CD4-positive, alpha-beta T cell treated with Interleukin-17A for 1 hour (primary cell): ENCODE measurements at places on chromosomes 11 and 22.

GRCh38 chr11:21465203-21465602 is 727.7 kb upstream of the ANO5 start:
- no peak for DNase-seq

GRCh38 chr11:120941000-120941399 is 82.9 kb upstream of the TBCEL start:
- no peak for DNase-seq

DNA sequence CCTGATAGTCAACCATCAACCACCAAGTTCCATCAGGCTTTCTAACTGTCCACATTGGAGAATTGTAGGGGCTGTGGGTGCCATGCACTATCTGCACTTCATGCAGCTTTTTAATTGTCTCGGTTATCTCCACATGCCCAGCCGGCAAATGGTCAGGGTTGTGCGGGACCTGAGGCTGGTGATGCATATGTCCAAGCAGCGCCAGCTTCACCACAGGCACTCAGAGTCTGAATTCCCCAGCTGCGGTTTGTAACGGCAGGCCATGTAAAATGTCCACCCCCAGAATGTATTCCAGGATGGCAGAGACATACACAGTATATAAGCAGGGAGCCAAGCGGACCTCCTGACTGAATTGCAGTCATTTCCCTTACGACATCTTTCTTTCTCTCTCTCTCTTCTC is 435.6 kb downstream of the DYNC2H1 start:
- DNase-seq = no peak

DNA sequence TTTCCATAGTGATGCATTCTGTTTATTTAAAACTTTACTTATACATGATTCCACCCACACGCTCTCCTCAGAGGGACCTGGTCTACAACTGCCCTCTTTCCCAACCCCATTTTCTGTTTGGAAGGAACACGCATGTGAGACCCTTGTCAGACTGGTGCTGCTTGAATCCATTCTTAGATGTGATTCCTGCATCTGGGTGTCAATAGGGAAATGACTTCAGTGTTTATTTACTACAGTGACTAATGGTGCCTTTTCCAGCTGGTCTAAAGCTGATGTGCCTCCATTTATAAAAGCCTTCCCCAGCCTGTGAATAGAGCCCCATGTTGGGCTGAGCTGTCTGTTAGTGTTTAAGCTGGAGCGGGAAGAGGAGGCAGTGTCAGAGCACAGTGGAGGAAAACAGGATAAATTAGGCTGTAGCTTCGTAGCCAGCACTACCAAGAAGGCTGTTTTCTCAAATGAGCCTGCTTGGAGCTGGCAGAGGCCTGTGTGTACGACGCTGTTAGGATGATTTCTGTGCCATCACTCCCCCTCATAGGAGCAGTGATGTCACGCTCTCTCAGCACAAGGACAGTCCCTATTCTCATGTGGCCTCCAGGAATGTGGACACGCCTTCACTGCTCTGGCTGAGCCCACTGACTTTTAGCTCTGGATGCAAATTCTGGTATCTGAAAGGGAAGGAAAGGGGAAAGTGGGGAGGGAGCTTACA is 18.9 kb upstream of the C11orf96 start:
- no peak for DNase-seq

DNA sequence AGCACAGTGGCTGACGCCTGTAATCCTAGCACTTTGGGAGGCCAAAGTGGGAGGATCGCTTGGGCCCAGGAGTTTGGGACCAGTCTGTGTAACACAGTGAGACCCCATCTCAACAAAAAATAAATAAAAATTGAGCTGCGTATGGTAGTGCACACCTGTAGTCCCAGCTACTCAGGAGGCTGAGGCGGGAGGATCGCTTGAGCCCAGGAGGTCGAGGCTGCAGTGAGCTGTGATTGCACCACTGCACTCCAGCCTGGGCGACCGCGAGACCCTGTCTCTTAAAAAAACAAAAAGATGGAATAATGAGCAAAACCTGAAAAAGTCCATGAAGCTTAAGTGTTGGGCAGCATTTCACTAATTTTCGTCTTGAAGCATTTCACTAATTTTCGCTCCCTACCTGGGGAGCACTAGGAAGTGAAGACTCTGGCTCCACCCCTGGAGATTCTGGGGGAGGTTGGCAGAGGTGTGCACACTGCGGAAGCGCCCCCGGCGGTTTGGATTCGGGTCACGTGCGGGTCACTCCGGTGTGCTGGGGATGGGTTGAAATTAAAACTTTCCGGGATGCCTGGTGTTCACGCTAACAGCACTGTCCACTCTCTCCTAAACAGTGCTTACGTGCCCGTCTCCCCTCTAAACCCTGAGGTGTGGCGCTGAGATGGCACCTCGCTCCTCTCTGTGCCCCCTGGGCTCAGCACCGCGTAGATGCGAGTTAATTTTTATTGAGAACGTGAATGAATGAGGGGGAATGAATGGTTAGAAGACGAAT is 906 bp upstream of the NAA40 start:
- peak; percentile 16 for DNase-seq

DNA sequence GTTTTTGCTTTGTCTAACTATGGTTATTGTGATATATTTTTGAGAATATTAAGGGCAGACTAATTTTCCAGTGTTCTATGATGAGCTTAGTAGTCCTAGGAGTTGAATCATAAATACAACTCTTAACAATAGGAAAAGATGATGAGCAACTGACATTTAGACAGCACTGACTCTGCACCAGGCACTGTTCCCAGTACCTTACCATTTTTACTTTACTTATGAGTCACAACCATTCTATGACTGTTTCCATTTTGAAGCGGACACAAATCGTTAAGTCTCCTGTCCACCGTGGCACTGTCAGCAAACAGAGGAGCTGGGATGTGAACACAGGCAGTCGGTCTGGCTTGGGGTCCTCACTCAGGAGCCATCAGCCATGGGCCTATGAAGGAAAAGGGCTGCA is 3.4 kb upstream of the SCGB2A2 start:
- DNase-seq = no peak

DNA sequence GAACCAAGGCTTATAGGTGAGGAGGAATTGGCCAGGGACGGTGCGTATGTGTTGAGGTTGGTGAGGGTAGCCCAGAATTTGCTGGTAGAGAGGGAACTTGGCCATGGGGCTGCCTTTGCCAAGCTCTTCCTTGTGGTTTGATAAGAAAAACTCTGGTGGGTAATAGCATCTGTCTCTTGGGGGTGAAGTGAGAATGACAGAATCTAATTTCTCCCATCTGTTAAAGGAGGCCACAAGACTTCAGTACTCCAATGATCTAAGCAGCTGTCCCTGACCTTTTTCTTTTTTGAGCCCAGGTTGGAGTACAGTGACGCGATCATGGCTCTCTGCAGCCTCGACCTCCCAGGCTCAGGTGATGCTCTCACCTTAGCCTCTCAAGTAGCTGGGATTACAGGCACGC is 36.0 kb upstream of the PICK1 start:
- no peak for DNase-seq

GRCh38 chr11:100980156-100980555 is 149.5 kb downstream of the PGR start:
- DNase-seq = no peak

DNA sequence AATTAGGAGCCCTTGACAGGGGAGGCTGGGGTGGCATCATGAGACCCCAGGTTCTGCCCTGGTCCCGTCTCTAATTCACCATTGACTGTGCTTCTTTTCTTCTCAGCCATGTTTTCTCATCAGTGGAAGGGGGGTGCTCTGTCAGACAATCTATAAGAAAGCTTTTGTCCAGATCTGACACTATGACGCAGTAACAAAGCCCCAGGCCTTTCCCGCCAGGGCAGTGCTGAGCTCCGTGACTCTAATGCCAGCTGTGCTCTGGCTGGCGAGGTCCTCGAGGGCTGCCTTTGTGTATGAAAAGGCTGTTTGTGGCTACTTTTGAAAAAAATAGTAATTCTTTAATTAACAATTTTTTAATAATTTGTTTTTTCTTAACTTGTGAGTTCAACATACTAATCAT is 3.2 kb downstream of the CD6 start:
- peak; percentile 52 for DNase-seq

DNA sequence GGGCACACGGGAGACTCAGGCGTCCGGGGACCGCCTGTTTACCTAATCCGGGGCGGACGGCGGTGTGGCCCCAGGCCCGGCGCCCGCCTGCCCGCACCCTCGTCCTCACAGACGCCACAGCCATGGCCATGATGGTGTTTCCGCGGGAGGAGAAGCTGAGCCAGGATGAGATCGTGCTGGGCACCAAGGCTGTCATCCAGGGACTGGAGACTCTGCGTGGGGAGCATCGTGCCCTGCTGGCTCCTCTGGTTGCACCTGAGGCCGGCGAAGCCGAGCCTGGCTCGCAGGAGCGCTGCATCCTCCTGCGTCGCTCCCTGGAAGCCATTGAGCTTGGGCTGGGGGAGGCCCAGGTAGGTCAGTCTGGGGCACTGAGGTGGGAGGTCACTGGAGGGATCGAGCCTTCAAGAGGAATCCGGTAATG is 10.0 kb upstream of the RAB1B start:
- no peak for DNase-seq

DNA sequence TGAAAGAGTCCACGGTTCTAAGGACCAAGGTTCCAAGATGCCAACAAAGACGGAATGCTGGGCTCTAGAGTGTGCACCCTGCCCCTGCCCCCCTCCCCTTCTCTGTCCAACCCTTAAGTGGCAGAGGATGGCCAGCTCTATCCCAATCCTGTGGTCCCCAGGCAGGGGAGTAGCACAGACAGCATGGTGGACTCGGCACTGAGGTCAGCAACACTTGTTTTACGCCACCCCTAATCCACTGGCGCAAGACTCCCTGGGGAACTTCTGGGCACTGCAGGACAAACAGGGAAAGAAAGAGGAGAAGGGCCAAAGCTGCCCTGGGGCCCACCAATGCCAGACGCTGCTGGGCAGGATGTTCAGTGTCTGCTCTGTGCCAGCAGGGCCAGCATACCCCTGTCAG is 18.9 kb downstream of the GDPD5 start:
- no peak for DNase-seq

DNA sequence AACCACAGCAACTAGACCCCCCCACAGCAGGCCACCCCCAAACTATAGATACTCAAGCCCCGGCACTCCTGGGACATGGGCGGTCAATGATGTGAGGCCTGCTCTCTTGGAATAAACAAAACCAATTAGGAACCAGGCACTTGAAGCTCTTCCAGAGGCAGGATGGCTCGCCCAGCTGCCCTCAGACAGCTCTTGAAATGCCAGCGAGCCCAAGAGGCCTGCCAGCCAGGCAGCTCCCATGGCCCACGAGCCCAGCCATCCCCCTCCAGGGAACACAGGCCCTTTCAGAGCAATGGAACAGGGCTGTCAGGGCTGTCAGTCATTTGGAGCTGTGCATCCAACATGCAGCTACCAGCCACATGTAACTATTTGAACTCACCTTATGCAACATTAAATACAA is 34.0 kb upstream of the TFIP11 start:
- DNase-seq = no peak

DNA sequence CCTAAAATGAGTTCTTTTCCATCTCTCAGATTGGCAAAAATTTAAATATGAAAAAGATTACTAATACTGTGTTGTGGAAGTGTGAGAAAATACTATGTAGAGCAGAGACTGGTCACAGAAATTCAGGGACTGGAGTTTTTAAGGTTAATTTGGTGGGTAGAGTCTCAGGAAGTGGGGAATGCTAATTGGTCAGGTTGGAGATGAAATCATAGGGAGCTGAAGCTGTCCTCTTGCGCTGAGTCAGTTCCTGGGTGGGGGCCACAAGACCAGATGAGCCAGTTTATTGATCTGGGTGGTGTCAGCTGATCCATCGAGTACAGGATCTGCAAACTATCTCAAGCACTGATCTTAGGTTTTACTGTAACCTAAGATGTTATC is 29.4 kb upstream of the TMEM86A start:
- peak; percentile 35 for DNase-seq

GRCh38 chr22:35099883-35100282 is 33.9 kb downstream of the ISX start:
- no peak for DNase-seq

DNA sequence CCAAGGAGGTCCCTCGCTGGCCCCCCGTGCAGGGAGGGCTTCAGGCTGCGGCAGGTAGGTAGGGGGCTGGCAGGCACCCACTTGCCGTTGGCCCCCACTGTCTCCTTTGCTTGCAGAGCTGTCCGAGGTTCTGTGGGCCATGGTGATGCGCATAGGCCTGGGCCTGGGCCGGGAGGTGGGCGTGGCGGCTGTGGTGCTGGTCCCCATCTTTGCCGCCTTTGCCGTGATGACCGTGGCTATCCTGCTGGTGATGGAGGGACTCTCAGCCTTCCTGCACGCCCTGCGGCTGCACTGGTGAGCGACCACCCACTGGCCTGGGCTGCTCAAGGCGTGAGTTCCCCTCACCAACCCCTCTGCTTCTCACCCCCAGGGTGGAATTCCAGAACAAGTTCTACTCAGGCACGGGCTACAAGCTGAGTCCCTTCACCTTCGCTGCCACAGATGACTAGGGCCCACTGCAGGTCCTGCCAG is 11.6 kb downstream of the TCIRG1 start:
- DNase-seq = no peak

- peak; percentile 70 for DNase-seq
These were observed 64.2 kb downstream of the MED15 start for GRCh38 chr22:20571531-20572007.

DNA sequence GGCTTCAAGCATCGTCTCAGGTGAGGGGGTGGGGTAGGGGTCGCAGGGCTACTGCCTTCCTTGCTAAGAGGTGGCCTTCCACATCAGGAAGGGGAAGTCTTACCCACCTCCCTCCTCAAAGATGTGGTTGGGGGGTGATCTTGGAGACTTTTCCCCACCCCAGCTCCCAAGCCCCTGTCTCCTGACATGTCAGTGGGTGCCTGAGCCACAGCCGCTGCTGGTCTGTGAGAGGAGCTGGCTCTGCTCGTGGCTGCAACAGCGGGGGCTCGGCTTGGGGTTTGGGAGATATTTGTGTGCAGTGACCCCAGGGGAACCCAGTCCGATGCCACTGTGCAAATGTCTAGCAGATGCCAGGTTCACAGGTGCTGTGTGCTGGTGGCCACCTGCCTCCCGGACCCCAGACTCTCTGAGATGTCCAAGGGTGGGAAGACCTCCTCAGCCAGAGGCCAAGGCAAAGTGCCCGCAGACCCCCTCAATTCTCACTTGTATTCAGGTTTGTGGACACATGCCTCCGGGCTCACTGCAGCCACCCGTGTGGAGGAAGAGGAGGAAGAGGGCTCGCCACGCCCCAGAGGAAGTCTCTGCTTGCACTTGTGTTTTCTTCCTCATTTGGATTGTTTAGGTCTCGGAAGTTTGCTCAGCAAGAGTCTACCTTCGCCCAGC is 1.9 kb downstream of the KCNQ1 start:
- DNase-seq = no peak

- DNase-seq = no peak
These were observed 8.3 kb downstream of the SLC37A2 start for GRCh38 chr11:125071435-125071834.

GRCh38 chr11:59944720-59945119 is 6.5 kb downstream of the OOSP1 start:
- no peak for DNase-seq
